Choroid plexus epithelial cell (primary cell): ENCODE measurements at places on chromosomes 5 and 9.

DNA sequence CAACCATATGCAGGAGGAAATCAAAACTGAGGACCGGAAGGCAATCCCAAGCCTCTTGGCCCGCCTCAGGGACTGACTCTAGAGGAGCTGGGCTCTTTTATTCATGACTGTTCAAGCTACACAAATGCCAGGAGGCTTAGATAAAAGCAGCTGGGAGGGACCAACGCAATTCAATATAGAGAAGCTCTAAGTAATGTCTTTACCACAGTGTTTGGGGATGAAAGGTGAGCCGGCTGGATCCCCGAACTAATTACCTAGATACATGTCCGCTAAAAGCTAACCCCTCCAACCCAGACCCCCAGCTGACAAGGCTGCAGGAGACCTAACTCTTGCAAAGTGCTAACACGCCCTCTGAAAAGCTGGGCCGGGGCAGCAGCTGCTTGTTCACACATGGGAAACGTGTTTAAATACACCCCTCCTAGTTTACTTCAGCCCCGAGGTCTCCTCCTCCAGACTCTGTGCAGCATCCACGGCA lies 67.5 kb downstream of the TLE1 start:
- no peak for DNase-seq

DNA sequence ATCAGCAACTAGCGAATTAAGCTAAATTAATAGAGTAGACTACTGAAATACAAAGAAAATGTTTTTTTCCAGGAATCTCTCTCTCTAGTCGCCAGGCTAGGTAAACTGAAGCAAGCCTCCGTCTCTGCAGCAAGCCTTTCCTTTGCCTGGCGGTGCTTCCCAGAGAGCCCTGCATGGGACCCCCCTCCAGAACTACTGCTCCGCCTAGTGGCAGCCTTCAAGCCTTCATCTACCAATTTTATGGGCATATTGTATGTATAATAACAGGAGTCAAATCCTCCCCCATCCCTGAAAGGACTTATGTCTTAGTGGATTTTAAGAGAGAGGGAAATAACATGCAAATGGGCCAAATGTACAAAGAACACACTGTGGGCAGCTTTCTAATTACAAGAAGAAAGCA lies 241.9 kb downstream of the SAXO1 start:
- peak; percentile 68 for DNase-seq

- DNase-seq: peak; percentile 0
Measured at GRCh38 chr5:29697785-29698414, 1495.6 kb upstream of the CDH6 start.

GRCh38 chr5:154791535-154791934 lies 36.4 kb downstream of the LARP1 start:
- no peak for DNase-seq
